AG04450 (cell line): ENCODE measurements at places on chromosomes 5 and 9.

DNA sequence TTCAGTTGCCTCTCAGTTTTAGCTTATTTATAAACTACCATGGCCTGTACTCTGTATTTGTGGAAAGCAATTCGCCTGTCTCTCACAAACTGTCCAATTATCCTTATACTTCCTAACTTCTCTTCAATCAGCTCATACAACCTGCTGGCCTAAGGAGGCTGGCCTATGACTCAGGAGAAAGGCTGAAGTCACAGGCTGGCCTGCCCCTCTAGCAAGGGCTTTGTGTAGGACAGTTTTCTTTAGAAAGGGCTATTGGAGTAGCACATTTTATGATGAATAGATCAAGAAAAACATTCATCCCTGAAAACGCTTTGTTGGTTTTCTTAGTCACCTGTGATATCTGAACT, 988.7 kb upstream of the ARRDC3 start:
- no peak for DNase-seq

- DNase-seq = no peak
Measured at GRCh38 chr5:73748510-73749400, 122.8 kb downstream of the ARHGEF28 start.

DNA sequence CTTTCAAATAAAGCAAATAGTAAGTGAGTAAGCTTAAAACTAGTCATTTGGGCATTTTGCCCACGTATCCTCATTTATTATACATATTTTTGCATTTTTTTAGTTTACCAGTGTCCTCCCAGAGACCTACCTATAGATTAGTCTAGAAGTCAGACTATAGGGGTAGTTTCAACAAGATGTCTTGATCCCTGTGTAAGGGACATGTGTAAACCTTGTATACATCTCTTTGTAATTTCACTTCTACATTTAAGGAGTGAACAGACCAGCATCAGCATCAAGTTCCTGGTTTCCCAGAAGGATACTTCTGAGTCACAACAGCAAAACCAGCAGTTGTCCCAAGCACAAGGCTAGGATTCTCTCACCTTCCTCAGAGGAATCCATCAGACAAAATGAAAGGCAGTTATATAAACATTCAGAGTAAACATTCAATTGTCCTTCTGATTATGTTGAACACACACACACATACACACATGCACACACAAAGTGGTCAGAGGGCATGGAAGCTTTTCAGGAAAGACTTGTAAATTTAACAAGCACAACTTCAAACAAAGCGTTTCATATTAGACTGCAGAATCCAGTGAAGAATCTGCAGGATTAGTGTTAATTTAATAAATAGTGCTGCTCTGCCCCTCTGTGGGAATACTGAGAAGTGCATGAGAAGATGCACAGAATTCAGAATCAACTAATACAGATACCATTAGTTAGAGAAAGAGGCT, 55.4 kb downstream of the HINT1 start:
- no peak for DNase-seq

DNA sequence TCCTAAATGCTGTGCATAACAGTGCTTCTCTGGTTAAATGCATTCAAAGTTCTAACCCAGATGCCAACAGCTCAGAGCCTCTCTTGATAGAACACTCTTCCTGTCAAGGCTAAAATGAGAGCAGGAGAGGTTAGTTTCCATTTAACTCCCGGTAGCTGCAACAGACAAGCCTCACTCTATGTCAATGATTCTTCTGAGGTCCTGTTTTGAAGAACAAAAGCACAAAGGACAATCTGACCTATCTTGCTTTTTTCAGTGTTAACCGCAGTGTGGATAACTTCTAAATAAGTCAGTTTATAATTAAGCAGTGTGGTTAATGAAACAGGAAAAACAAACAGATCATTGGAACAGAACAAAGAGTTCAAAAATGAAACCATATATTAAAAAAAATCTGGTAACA, 80.7 kb downstream of the ANKRD55 start:
- no peak for DNase-seq

DNA sequence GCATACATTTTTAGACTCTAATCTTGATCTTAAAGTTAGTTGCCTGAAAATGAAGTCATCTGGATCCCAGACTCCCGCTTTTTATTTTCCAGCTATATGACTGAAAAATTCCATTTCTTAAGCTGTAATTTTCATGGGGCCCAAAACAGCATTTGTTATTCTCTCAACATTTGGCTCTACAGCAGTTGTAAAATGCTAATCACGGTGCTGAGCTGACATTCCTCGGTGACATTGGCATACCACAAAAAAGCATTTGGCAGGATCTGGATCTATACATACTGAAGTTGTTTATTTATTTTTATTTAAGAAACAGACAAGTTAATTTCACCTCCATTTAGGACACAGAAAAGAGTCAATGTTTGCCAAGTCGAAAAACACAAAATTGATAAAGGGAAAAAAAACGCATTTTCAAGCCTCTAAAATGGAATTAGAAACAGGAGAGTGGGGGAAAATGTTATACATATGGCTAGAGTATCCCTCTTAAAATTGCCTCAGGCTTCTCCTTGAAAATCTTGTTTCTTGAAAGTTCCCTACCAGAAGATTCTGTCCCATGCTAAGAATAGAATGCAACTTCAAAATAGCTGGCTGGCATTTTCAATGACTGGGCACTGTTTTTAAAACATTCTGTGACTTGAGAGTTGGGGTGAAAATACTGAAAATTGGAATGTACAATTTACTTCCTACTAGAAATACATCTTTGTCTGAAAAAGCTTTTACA, 207.5 kb upstream of the TBCA start:
- DNase-seq = no peak

DNA sequence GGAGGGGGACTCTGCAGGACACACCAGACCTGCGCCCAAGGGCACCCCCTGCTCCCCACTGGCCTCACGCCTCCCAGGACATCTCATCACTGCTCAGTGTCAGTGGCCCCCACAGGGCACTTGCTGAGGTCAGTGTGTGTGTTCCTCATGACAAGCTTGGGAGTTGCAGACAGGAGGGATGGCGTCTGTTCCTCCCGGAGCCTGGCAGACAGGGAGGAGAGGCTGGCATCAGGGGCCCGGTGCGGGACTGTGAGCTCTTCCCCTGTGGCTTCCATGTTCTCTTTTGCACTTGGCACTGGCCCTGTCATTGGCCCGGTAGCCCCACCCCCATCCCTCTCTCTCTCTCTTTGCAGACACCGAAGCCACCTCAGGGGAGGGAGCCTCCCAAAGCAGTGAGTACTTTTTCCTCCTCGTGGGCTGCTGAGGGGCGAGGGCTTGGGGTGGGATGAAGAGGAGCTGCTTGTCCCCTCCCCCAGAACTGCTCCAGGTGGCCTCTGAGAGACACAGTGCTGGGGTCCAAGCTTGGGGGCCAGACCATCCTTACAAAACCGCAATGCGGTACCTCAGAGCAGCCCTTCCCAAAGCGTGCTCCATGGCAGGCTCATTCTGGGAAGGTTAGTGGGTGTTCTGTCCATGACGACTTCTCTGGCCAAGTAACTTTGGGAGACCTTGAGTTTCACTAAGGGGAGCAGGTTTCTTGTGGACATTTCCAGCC, 75.7 kb downstream of the AMBP start:
- no peak for DNase-seq

DNA sequence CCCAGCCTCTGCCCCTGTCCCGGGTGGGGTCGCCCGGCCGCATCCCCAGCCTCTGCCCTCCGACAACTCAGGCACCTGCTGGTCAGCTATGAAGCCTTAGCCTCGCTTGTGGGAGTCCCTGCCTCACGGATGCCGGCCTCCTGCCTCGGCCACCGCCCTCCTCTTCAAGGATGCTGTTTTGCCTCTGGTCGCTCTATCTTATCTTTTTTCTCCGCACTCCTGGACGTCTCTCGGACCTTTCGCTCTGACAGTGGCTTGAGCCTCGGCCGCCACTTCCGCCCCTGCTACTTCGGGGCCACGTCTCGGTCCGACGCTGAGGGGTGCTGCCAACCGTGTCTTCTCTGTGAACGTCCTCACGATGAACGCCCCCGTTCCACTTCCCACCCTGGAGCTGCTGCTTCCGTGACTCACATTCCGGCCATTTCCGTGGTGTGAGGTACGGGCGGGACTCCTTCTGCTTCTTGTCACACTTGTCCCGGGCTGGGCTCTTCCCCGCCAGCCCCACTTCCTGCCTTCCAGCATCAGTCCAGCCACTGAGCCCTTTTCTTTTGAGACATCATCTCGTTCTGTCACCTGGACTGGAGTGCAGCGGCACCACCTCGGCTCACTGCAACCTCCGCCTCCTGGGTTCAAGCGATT, 26.3 kb downstream of the SLC9A3 start:
- no peak for DNase-seq

DNA sequence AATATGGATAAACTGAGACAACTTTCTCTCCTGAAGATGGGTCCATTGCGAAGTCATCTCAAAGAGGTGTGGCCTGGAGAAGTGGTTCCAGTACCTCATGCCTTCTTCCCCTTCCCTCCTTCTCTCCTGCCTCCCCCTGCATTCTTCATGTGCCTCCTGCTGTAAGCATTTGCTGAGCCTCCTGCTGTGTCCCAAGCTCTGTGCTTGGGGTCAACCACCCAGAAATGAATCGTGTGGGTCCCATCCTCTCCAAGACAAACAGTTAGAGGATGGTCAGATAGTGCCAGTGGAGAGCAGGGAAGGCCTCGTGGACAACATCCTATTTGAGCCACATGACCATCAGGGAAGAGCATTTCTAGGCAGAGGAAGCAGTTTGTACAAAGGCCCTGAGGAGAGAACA, 53.5 kb downstream of the KCNIP1 start:
- no peak for DNase-seq

DNA sequence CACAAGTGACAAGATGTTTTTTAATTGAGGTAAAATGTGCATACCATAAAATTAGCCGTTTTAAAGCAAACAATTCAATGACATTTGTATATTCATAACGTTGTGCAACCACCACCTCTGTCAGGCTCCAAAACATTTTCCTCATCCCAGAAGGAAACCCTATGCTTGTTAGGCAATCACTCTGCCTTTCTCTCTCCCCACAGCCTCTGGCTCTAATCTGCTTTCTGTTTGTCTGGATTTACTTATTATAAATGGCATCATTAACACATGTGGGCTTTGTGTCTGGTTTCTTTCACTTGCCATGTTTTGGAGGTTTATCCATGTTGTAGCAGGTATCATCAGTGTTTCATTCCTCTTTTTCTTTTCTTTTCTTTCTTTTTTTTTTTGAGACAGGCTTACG, 1.4 kb upstream of the N4BP3 start:
- peak; percentile 15 for DNase-seq

GRCh38 chr5:33696411-33696810, 195.4 kb downstream of the ADAMTS12 start:
- DNase-seq = no peak

GRCh38 chr5:78677777-78678668, 29.5 kb upstream of the LHFPL2 start:
- DNase-seq = peak; percentile 89

- no peak for DNase-seq
Measured at GRCh38 chr9:6739218-6739617, 18.6 kb upstream of the KDM4C start.
